ENCODE measurements at places on chromosomes 16 and 17.

DNA sequence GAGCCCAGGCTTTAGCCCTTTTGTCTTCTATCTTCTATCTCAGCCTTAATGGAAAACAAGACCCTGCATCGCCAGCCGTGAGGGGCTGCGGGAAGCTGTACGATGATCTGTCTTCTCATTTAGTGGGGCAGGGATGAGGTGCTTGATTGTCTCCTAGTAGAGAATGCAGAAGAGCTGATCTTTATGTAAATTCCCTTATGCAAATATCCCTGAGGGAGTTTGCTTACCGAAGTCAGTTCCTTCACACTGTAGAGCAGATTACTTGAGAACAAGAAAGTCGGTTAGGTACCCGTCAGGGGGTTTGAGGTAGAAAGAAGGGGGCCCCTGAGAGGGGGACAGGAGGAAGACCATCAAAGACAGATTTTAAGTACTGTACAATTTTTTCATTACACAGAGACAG lies 66.2 kb downstream of the IRF8 start:
- no peak for DNase-seq

- DNase-seq, result no peak
Observed at GRCh38 chr17:37761059-37761458, 16.2 kb upstream of the HNF1B start.

- no peak for DNase-seq
Observed at GRCh38 chr17:41254861-41255260, 323 bp upstream of the KRTAP9-9 start.

GRCh38 chr17:65794572-65794971 lies 233.1 kb upstream of the AXIN2 start:
- no peak for DNase-seq

GRCh38 chr16:17287166-17287800 lies 183.5 kb downstream of the XYLT1 start:
- DNase-seq, result no peak
